ENCODE measurements at places on chromosomes 3 and 15.

- no peak for DNase-seq
Measured at GRCh38 chr3:189954733-189955665, 165.7 kb downstream of the P3H2 start.

DNA sequence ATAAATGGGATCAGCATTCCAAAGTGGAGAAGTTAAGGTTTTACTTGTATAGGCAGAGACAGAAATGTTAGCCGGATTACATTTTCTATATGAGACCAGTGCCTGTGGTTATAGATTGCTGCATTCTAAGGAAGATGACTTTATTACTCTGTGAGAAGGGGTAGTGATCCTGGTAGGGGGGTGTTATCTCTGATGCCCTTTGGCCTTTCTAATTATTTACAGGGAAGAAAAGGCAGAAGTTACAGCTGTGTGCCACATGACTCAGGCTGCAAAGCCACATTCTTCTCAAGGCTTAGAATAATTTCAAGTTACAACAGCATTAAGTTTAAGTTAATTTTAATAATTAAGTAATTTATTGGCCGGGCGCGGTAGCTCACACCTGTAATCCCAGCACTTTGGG, 2.2 kb upstream of the TMC3 start:
- DNase-seq = no peak

DNA sequence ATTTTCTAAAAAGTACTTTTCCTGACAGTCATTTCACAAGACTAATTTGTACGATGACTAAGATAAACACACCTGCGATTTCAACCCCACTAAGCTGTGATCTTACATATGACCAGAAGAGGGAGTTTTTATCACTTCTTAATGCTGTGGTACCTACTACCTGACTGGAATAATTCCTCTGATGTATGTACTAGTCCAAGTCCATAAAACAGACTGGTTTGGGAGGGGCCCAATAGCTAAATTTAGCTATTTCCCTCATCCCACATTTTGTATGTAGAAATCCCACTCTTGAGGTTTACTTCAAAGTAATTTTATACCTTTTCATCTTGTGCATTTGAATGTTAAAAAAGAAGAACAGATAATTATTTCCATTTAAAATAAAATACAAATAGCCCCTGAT, 49.7 kb upstream of the SCAANT1 start:
- DNase-seq = no peak

DNA sequence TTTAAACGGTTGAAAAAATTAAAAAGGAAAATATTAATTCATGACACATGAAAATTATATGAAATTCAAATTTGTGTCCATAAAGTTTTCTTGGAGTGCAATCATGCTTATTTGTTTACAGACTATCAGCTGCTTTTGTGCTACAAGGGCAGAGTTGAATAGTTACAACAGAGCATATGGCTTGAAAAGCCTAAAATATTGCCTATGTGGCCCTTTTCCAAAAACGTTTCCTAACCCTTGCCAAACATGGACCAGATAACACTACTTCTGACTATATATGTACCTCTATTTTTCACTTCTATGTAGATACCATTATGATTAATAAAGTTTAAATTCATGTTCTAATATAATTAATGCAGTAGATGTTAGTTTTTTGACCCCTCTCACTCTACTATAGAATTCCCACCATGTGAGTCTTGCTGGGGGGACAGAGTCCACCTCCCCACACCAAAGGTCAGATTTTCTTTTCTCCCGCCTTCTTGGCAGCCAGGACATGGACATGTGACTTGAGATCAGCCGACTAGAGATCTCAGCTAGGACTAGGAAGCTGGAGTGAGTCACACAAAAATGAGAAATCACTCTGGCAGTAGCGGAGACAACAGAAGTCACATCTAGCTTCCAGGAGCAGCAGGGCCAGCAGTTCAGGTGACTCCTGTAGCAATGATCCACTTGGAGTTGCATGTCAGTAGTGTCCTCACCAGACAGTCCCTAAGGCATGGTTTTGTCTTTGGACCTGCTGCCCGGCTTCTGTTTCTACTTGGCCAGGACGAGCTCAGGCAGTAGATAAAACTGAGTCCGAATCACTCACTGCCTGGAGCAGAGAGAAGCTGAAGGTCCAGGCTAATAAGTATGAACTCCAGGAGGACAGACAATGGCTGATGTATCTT, 22.4 kb downstream of the CIAO2A start:
- no peak for DNase-seq

DNA sequence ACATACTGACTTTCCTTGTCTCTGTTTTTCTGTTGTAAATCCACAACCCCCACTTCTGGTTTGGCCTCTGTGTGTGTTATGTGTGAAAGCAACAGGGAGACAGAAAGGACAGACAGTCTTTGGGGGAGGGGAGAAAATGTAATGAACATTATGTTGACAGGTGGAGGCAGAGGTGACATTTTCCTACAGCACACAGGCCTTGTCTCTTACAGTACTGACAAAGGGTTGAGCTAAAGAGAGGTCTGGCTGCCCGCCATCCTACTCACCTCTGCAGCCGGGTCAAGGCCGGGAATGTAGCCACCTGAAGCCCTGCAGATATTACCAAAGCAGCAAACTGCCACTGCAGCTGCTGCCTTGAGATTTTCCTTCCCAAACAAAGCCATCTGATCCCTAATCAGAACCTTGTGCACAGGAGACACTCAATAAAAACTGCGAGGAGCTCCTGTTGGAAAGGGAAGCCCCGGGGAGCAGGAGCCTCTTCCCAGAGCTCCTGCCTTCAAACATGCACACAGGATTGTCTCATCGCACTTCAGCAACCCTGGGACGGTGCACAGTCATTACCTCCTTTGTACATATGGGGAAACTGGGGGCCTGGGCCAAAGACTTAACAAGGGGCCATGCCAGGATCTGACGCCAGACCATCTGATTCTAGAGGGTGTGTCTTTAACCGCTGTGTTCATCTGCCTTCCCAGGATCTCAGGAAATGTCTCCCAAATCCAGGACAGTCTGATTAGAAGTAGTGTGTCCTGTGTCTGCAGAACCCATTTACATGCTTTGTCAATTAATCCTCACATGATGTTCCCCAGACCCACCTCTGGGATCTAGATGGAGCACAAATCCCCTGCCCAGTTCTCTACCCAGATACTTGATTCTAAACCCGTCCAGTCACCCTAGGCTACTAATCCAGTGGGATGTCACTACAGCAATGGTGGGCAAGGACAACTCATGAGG, 14.2 kb downstream of the MYO5C start:
- DNase-seq = no peak

GRCh38 chr3:16300307-16300706, 35.3 kb downstream of the OXNAD1 start:
- no peak for DNase-seq

GRCh38 chr3:63333815-63334214, 55.7 kb downstream of the SYNPR start:
- no peak for DNase-seq

- DNase-seq = no peak
Measured at GRCh38 chr15:76312540-76313174, 1.4 kb upstream of the ETFA start.

- DNase-seq = no peak
Measured at GRCh38 chr15:74432968-74433591, 678 bp downstream of the SEMA7A start.

- no peak for DNase-seq
Measured at GRCh38 chr15:67087507-67088172, 22.2 kb downstream of the SMAD3 start.

GRCh38 chr3:196757876-196758739, 18.5 kb downstream of the PAK2 start:
- no peak for DNase-seq

GRCh38 chr3:39038165-39038564, 13.6 kb downstream of the SCN11A start:
- no peak for DNase-seq

GRCh38 chr15:58473724-58474123, 41.9 kb downstream of the LIPC start:
- no peak for DNase-seq

GRCh38 chr15:57385923-57386390, 9.7 kb downstream of the CGNL1 start:
- DNase-seq = no peak

DNA sequence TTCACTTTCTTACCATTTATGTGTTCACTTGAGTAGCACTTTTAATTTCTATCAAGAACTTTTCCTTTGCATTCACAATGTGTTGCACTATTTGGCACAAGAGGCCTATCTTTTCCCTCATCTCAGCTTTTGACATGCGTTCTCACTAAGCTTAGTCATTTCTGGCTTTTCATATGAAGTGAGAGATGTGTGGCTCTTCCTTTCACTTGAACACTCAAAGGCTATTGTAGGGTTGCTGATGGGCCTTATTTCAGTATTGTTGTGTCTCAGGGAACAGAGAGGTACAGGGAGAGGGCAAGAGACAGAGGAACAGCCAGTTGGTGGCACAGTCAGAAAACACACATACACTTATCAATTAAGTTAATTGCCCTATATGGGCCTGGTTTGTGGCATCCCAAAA, 127.4 kb upstream of the MLF1 start:
- no peak for DNase-seq

DNA sequence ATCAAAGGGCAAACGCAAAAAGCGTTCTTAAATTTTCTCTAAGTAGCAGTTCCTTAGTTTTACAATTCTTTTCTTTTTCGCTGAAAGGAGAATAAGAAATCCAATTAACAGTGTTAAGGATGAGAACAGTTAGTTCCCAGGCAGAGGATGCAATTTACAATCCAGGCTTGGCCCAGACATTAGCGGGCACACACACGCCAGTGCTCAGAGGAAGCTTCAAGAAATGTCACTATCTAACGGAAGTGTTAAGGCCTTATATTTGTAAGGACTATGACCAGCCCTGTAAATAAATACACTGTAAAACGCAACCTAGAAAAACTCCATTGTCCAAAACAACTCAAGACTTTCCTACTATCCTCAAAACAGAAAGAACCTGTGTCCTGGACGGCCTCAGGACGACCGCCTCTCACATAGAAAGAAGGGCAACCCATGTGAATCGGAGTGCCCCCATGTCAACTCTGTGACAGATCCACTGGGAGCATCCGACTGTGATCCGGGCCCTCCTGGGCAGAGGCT, 1.3 kb downstream of the ACAP2 start:
- DNase-seq = no peak

DNA sequence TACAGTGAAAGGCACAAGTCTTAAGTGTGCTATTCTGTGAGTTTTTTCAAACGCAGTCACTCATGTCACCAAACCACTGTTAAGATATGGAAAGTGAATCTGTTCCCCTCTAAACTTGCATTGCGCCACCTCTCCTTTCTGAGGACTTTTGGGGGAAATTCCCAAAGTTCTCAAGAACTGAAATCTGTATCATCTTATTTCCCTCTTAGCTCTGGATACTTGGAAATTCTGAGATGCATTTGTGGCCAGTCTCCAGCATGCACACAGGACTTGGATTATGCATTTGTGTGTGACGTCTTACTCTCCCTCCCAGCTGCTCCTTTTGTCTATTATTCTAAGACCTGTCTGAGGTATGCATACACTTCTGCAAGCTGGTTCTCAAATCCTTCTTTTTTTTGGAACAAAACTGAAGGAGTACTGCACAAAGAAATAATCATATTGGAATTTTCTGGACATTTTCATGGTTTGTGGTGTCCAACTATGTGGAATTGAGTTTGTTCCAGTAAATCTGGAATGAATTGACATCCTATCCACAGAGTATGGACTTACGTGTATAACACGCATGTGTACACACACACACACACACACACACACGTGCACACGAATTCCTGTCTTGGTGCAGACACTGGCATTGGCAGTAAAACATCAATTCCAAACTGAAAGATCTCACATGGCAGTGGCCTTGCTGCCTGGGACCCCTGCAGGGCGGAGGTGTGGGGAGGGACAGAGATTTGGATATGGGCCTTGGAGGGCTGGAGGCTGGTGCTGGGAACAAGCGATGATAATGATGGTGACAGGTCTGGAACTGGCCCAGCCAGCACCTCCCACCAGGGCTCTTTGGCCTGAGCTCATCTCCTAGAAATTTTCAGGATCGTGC, 8.2 kb upstream of the LCTL start:
- no peak for DNase-seq

GRCh38 chr3:71322154-71322553, 261.4 kb downstream of the FOXP1 start:
- no peak for DNase-seq

DNA sequence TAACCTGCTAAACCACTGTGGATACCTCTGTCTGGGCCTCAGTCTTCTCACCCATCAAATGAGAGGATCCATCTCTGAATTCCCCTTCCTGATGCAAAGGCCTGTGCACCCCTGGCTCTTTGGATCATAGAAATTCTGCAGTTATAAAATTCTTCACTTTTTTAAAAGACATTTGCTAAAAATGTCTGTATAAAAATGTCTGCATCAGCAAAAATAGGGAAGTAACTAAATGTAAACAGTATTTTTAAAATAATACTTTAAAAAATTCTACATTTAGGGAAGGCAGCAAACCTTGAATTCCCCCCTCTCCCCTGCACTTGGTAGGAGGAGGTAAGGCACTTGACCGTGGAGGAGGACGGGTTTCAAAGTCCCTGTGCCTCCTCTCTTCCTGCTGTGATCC, 25.6 kb upstream of the TRIM59 start:
- DNase-seq = no peak

- DNase-seq = no peak
Measured at GRCh38 chr3:169218314-169218983, 445.1 kb downstream of the MECOM start.

DNA sequence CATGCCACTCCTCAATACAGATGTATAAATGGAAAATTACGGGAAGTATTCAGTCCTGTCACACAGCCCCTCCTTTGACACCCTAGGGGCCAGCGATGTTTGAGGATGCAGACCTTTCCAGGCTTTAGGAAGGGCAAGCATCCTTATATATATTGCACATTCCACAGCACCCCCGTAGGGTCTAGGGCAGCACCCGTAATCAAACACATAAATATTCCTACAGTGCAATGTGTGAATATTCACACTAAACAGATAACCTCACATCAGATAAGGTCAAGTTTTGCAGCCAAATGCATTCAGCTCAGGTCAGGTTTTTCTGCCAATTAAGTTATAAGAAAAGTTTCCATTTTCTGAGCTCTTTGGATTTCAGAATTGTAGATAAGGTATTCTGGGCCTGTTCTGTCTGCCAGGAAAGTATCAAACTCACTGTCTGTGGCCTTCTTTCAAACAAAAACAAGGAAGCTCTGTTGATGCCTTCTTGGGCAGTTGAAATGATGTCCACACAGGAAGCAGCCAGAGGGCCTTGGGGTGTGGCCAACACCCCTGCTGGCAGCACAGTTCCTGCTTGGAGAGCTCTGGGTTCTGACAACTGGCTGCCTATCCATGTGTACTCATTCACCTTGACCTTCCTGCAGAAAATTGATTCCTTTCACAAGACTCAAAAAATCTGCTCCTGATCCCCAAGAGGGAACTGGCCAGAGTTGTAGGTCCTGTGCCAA, 427.0 kb downstream of the NTRK3 start:
- no peak for DNase-seq

- no peak for DNase-seq
Measured at GRCh38 chr3:53353202-53353601, 5.9 kb upstream of the DCP1A start.

DNA sequence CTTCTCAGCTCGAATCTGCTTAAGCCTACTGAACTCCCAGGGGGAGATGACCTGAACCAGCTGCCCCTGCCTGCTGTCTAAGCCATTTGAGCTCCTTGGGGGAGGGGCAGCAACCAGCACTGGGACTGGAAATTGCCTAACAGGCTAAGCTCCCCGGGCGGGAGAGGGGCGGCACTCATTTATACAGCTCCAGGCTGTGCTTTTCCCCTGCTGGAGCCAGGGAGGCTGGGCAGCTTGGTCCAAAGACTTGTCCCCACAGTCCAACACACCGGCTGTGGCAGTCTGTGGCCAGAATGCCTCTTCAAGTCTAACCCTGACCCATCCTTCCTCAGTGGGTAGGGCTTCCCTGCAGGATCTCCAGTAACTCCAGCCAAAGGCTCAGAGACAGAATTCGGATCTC, 1241.5 kb downstream of the ROBO2 start:
- no peak for DNase-seq
